ENCODE measurements at places on chromosomes 16 and 17. TPM values are rescaled to one million over a fixed set of nuclear protein-coding genes. Genes with fewer than 3 reads are reported as not detected.

The NPB gene
- 0.39 TPM for polyA plus RNA-seq

The MBTD1 gene
- polyA plus RNA-seq: 28.0 TPM

The ADGRG3 gene
- polyA plus RNA-seq: 1.7 TPM

The PRCD gene
- 4.7 TPM for polyA plus RNA-seq

The KRTAP4-1 gene
- polyA plus RNA-seq: not detected

The CFAP97D1 gene
- 0.04 TPM for polyA plus RNA-seq

The CACNG3 gene
- polyA plus RNA-seq: 0.01 TPM

The FOXJ1 gene
- 1.2 TPM for polyA plus RNA-seq

The RNF222 gene
- 0.13 TPM for polyA plus RNA-seq

The ZKSCAN2 gene
- polyA plus RNA-seq: 5.2 TPM

The TACO1 gene
- 20.3 TPM for polyA plus RNA-seq

The SDR42E2 gene
- polyA plus RNA-seq: 0.06 TPM

The SLC6A2 gene
- polyA plus RNA-seq: 0.12 TPM

The ARHGAP23 gene
- polyA plus RNA-seq: 23.6 TPM

The RAB11FIP3 gene
- 114 TPM for polyA plus RNA-seq

The CSH2 gene
- 0.06 TPM for polyA plus RNA-seq

The SHISA9 gene
- 2.7 TPM for polyA plus RNA-seq

The USP43 gene
- 4.7 TPM for polyA plus RNA-seq

The ZSCAN10 gene
- 0.66 TPM for polyA plus RNA-seq

The HSPB9 gene
- polyA plus RNA-seq: 0.40 TPM

The CXCL16 gene
- polyA plus RNA-seq: 62.1 TPM

The OTOA gene
- polyA plus RNA-seq: 0.13 TPM

The PTGES3L gene
- 3.4 TPM for polyA plus RNA-seq

The KRT13 gene
- 0.94 TPM for polyA plus RNA-seq

The ADAP2 gene
- 4.9 TPM for polyA plus RNA-seq

The CLEC10A gene
- polyA plus RNA-seq: 9.7 TPM

The PRSS53 gene
- 1.8 TPM for polyA plus RNA-seq

The IL17C gene
- polyA plus RNA-seq: not detected

The CD79B gene
- 1.2 TPM for polyA plus RNA-seq

The STH gene
- polyA plus RNA-seq: not detected

The ODAD4 gene
- 0.87 TPM for polyA plus RNA-seq

The TP53TG3B gene
- polyA plus RNA-seq: not detected

The ASIC2 gene
- polyA plus RNA-seq: 9.3 TPM

The TBC1D3C gene
- polyA plus RNA-seq: 3.1 TPM

The RNF227 gene
- 3.7 TPM for polyA plus RNA-seq

The TMEM92 gene
- 75.9 TPM for polyA plus RNA-seq

The YBX2 gene
- 2.8 TPM for polyA plus RNA-seq

The TBC1D3B gene
- polyA plus RNA-seq: 7.1 TPM

The TANC2 gene
- 12.8 TPM for polyA plus RNA-seq

The MYH2 gene
- polyA plus RNA-seq: 0.03 TPM

The CDRT15 gene
- 0.34 TPM for polyA plus RNA-seq

The KRTAP4-4 gene
- not detected for polyA plus RNA-seq

The CCDC154 gene
- 2.9 TPM for polyA plus RNA-seq

The KCNH6 gene
- 6.9 TPM for polyA plus RNA-seq

The SSTR5 gene
- polyA plus RNA-seq: 1.2 TPM

The EMP2 gene
- polyA plus RNA-seq: 17.0 TPM

The KRT25 gene
- polyA plus RNA-seq: 0.75 TPM

The PYDC1 gene
- polyA plus RNA-seq: 0.19 TPM

The GP1BA gene
- polyA plus RNA-seq: 1.5 TPM

The CARD14 gene
- polyA plus RNA-seq: 3.2 TPM

The EMC6 gene
- polyA plus RNA-seq: 39.7 TPM

The ENPP7 gene
- polyA plus RNA-seq: 136 TPM

The BICDL2 gene
- polyA plus RNA-seq: 14.0 TPM

The ATP6V0A1 gene
- 114 TPM for polyA plus RNA-seq

The QRICH2 gene
- polyA plus RNA-seq: 3.1 TPM

The ZC3H7A gene
- 50.4 TPM for polyA plus RNA-seq

The KRTAP4-9 gene
- polyA plus RNA-seq: not detected
